ENCODE measurements at places on chromosomes 2 and 18. TPM values are rescaled to one million over a fixed set of nuclear protein-coding genes. Genes with fewer than 3 reads are reported as not detected.

CDK5R2 gene
- not detected for total RNA-seq

PKDCC gene
- total RNA-seq: 4.0 TPM

LMAN1 gene
- total RNA-seq: 189 TPM

CSRNP3 gene
- 2.7 TPM for total RNA-seq

GPR155 gene
- total RNA-seq: 3.5 TPM

ATP6V1B1 gene
- total RNA-seq: 2.5 TPM

NFATC1 gene
- total RNA-seq: 6.2 TPM

EPHA4 gene
- 12.7 TPM for total RNA-seq

RHBDD1 gene
- total RNA-seq: 24.2 TPM

ICOS gene
- not detected for total RNA-seq

RAPH1 gene
- 57.2 TPM for total RNA-seq

ELOA2 gene
- not detected for total RNA-seq

- DNase-seq: no peak
These were observed 26.9 kb upstream of the RAB31 start for GRCh38 chr18:9681217-9681616.

GRCh38 chr18:58078889-58079573 lies 35.0 kb downstream of the NEDD4L start:
- DNase-seq: no peak

DNA sequence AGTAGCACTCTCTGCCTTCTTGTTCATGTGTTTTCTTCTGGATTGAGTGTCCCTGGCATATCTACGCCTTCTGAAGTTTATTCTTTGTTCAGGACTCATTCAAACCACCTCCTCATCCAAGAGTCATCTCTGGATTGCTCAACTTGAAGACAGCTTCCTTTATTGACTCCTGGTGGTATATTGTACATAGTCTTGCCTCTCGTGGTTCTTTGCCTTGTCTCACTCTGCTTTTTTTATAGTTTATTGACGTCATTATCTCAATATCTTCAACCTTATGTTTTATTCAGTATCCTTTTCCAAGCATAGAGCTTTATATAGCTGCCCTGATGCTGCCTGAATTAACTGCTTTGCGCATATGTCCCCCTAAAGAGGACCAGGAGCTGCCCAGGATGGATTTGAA lies 161.7 kb downstream of the INSIG2 start:
- DNase-seq: no peak

DNA sequence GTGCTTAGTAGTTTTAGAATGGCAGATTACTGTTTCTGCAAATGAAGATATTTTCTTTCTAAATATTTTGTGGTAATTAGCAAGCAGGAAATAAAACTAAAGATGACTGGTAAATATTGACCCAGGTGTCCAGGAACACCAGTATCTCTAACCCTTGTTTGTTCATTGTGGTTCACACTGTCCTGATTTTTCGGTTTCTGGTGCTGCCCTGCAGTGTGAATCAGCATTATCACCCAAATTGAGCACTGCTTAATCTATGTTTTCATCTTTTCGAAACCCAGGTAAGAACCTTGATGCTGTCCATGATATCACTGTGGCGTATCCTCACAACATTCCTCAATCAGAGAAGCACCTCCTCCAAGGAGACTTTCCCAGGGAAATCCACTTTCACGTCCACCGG lies 167.4 kb downstream of the CAPN13 start:
- DNase-seq: no peak

DNA sequence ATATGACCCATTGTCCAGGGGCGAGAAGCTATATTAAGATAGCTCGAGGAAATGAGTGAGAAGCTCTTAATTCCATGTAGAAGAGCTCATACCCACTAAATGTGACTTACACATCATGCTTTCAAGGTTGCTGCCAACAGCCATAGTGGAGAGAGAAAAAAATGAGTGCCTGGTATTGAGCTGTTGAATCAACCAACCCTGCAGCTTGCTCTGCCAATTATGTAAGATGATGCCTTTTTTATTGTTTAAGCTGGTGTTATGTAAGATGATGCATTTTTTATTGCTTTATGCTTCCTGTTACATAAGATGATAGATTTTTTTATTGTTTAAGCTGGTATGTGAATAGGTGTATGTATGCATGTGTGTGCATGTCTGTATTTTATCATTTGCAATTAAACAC lies 228.2 kb downstream of the CCDC178 start:
- no peak for DNase-seq

- no peak for DNase-seq
These were observed 499.6 kb upstream of the RAB6C start for GRCh38 chr2:129479892-129480291.

DNA sequence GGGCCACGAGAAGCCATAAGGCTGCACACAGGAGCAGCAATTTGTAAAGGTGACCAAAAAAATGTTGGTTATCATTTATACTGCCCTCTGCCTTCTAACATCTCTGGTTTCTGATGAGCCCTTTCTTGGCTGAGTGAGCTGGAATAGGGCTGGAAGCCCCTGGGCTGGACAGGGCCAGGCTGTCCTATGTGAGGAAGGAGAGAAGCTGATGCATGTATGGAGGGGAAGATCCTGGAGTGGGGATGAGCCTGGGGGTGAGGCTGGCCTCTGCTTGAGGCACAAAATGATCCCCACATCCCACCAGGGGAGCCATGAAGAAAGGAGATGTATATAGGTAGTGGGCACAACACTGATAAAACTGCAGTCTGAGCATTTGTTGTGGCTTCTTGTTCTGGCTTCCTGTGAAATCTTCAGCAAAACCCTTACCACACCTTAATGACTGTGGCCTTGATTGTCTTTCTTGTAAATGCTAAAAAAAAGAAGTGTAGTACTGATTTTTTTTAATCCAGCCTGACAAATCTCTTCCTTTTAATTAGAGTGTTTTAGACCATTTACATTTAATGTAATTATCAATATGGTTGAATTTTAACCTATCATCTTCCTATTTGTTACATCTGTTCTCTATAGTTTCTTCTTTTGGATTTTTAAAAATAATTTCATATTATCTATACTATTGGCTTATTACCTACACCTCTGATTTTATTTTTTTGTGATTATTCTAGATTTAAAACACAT lies 5.6 kb downstream of the SNED1 start:
- peak; percentile 29 for DNase-seq

GRCh38 chr2:86476918-86477317 lies 35.7 kb downstream of the KDM3A start:
- DNase-seq: no peak

- DNase-seq: peak; percentile 68
These were observed 29.8 kb upstream of the TNS1 start for GRCh38 chr2:218032336-218033171.

- DNase-seq: no peak
These were observed 65.7 kb downstream of the CELF4 start for GRCh38 chr18:37499913-37500312.

GRCh38 chr2:119730671-119731177 lies 29.0 kb upstream of the PTPN4 start:
- peak; percentile 18 for DNase-seq

GRCh38 chr2:207091928-207092327 lies 73.8 kb downstream of the KLF7 start:
- DNase-seq: no peak

GRCh38 chr2:7844414-7844965 lies 837.4 kb upstream of the ID2 start:
- no peak for DNase-seq

DNA sequence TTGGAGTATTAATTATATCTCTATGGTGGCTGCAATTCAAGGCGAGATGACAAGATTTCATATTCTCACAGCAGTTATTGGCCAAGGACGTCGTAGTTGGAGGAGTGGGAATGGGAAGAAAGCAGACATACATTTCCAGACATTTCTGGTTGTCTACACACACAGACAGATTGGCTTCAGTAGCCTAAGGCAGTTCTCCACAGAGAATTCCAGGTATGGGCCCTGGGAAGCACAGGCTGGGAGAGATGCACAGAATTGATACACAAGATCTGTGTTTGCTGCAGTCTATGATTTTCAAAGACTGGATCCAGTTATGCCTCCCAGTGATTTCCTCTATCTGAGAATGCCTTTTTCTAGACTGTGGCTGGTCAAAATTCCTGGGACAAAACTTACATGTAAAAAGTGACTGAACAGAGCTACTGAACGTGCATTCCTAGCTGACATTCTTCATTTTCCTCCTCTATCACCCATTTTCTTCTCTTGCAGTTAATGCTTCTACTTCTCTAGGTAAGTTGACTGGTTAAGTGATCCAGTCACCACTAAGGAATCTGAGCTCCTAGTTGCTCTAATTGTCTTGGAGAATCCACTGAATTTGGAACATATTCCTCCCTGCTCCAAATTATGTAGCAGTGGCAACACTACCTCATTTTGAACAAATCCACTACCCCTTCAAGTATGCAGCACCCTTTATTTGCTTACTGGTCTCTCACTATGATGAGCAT lies 386.7 kb upstream of the CDH7 start:
- no peak for DNase-seq

DNA sequence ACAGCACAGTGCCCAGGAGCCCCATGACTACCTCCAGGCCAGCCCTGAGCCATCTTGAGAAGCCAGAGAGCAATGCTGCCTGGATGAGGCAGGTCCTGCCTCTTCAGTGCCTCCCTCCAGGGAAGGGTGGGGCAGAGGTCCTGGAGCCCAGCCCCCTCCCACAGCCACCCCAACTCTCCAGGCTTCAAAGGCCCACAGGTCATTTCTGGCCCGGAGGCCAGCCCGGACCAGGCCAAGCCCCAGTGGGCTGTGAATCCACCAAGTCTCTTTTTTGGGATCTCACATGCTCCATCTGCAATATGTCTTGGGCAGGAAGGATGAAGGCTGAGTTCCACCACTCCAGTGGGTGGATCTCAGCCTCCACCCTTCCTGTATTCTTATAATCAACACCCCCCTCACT lies 36.7 kb downstream of the SDC1 start:
- DNase-seq: peak; percentile 18

GRCh38 chr2:134142341-134142738 lies 111.5 kb upstream of the MGAT5 start:
- no peak for DNase-seq

DNA sequence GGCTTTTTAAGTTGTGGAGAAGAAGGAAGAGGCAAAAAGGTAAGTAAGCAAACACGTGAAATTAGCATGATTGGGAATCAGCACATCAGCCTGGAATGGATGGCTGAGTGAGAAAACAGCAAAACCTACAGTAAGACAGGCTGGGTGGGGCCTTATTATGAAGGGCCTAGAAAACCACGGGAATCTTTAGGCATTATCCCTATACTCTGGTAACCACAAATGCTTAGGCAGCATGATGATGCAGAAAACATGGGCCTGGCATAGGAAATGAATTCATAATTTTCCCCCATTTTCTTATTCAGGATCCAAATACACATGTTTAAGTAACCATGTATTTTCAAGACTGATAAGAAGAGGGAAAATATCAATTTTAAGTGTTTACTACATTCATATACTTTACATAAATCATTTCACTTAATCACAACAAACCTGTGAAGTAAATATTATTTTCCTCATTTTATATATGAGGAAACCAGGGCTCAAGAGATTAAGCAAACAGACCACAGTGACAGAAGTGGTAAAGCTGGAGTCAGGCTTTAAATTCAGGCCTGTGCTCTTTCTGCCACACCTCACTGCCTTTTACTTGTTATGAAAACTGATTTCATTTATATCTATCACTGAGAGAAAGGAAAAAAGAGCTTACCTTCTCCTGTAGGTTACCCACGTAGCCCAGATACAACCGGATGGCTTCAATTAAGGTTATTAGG lies 4.0 kb downstream of the TMEM17 start:
- peak; percentile 27 for DNase-seq

GRCh38 chr2:160245614-160246155 lies 45.6 kb upstream of the ITGB6 start:
- DNase-seq: no peak

- DNase-seq: no peak
These were observed 233.3 kb downstream of the FHOD3 start for GRCh38 chr18:36530676-36531405.

- no peak for DNase-seq
These were observed 249.8 kb upstream of the ATP5MC3 start for GRCh38 chr2:175431101-175431946.

GRCh38 chr2:150156415-150156814 lies 331.1 kb downstream of the RND3 start:
- no peak for DNase-seq

DNA sequence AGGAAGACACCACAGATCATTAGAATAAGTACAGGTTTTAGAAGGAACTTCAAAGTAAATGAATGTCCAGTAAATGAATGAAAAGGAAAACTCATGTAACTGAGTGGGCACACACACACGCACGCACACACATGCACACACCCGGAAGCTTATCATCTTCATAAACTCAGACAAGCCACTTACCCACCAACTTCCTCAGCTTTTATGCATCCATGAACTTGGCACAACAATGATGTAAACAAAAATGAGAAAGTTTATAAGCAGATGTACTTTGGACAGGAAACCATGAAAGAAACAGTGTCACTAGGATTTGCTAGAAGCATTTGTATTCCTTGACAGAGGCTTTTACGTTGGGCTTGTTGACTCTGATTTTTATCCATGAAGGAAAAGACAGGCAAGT lies 23.2 kb downstream of the RNF152 start:
- DNase-seq: no peak

DNA sequence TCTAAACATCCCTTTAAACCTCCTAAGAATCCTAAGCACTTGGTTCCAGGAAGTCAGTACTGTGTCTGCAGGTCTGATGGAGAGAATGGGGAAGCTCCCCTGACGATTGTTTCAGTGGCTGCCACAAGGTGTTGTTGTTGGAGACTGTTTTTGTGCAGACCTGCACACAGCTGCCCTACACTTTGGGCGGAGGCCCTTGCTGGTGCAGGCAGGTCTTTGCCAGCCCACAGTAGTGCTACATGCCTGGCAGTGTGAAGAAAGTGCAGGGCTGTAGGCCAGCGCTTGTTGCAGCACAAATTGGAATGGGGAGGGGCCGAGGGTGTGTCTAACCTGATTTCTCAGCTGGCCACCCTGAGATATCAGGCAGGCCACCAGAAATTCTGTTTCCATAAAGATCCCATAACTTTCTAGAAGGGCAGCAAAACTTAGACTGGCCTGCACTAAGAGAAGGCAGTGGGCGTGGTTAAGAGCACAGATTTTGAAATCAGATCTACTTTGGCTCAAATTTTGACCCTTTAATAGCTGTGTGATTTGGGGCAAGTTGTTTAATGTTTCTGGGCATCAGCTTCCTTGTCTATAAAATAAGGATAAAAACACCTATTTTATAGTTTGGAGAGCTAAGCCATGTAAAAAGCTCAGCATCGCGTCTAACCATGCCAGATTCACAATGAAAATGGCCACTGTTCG lies 83.7 kb upstream of the SLC1A4 start:
- no peak for DNase-seq

GRCh38 chr2:144995482-144995881 lies 475.6 kb upstream of the ZEB2 start:
- no peak for DNase-seq

GRCh38 chr2:161122772-161123530 lies 37.3 kb upstream of the TANK start:
- peak; percentile 48 for DNase-seq

GRCh38 chr2:190443055-190443454 lies 34.9 kb downstream of the MFSD6 start:
- no peak for DNase-seq

Measured in osteoblast (primary cell).